ENCODE measurements at places on chromosomes 5 and 9.

- no peak for DNase-seq
Measured at GRCh38 chr9:22215521-22215920, 206.4 kb upstream of the CDKN2B start.

GRCh38 chr9:76730801-76731200 is 33.4 kb upstream of the PCA3 start:
- DNase-seq = no peak

GRCh38 chr9:130680836-130681768 is 12.5 kb upstream of the EXOSC2 start:
- peak; percentile 86 for DNase-seq

DNA sequence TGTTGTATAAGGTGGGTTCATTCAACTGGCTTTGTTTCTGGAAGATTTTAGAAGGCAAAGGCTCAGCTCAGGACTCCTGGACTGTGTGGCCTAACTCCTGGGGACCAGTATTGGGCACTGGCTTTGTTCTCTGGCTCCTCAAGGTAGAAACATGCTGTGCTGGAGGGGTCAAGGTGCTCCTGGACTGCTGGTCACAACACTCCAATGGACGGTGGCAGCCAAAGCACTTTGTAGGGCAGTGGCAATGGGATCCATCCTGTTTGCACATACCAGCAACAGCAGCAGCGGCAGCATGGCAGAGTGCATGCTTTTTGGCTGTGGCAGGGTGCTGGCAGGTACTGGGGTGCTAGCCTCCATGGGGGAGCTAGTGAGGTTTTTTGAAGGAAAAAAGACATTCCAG is 65.3 kb downstream of the SLCO6A1 start:
- no peak for DNase-seq

DNA sequence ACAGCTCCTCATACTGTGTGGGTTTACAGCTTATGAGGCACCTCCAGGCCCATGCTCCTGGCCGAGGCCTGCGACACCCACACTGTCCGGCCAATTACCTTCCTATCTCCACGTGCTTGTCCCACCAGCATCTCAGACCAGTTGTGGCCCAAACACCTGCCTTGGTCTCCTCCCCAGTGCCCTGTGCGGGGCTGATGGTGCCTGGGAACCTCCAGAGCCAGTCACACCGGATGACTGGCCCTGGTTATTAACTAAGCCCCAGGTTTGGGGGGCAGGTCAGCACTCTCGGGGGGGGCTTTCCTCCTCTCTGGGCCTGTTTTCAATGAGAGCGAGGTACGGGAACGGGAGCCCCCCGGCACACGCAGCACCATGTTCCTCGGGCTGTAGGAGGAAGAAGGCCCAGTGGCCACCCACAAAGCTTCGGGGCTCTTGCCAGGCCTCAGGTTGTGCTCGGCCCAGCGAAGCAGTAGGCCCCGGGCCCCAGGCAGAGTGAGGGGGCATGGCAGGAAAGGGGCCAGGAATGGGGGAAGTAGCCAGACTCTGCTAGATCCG is 76.0 kb upstream of the PHYKPL start:
- no peak for DNase-seq

DNA sequence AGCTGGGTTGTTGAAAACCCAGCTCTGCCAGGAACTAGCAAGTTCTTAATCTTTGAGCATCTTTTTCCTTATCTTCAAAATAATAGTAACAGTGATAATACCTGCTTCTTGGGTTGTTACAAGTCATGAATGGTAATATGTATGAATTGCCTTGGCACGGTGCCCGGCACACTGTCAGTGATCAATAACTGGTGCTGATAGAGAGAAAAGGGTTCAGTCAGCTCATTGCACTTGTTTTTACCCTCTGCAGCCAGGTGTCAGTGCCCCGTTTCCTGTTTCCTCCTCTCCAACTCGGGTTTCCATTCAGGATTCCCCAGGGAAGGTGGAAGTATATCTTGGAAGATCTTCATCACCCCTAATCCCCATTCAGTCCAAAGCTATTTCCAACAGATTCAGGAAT is 15.8 kb upstream of the NIPAL4 start:
- DNase-seq = no peak

DNA sequence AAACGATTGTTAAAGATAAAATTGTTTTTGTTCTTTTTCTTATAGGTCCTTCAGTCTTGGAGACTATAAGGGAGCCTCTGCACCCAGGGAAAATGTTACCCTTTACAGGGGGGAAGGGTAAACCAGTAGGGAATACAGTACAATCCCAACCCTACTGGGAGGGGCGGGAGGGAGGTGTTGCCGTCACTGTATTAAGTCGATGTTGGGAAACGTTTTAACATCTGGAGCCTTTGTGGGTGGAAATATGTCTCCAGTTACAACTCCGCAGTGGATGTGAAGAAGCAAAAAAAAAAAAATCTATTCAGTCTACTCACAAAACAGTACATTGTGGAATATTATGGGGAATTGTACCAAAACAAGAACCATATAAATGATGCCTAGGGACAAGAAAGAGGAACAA is 47.2 kb upstream of the FCHO2 start:
- no peak for DNase-seq

- DNase-seq = no peak
Measured at GRCh38 chr5:116358911-116359418, 215.7 kb downstream of the SEMA6A start.

DNA sequence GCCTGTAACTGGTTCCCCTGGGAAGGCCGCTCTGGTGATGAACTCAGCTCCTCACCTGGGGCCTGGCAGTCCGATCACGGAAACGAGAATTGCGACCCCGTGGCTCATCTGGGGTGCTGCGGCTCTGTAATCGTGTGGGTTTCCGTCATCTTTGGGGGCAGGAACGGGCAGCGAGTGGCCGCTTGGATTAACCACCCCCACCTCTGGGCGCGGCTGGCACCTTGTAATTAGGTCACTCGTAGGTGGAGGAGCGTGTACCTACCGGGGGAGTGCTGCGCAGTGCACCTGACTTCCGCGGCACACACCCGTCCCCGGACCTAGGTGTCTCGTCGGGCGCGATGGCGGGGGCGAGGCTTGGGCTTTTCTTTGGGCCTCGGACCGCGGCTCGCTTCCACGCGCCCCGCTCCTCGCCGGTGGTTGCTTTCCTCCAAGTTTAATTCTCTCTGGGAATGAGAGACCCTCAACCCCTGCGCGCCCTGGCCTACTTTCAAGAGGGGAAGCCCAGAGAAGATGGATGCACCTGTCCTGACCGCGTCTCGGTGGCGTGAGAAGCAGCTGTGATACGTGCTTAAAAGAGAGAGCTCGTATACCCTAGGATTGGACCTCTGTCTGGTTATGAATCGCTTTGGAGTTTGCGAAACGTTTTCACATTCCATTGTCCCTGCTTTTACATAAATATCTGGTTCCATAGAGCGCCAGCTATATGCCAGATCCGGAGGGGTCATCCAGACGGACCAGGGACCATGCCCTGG is 744 bp upstream of the PPP2CA start:
- DNase-seq = no peak

DNA sequence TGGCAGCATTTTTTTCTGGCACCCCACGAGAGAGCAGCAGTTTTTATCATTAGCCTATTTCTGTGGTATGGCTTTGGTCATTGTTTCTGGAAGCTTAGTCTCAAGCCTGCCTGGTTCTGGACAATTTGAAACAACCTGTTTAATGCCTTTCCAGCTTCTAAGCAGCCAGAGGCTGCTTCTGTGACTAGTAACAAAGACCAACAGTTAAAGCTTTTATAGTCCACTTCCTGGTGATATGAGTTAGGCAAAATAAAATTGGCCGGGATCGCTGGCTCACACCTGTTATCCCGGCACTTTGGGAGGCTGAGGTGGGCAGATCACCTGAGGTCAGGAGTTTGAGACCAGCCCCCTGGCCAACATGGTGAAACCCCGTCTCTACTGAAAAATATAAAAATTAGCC is 24.0 kb downstream of the LYRM7 start:
- no peak for DNase-seq

GRCh38 chr5:139861021-139861888 is 65.6 kb downstream of the PSD2 start:
- DNase-seq = no peak

DNA sequence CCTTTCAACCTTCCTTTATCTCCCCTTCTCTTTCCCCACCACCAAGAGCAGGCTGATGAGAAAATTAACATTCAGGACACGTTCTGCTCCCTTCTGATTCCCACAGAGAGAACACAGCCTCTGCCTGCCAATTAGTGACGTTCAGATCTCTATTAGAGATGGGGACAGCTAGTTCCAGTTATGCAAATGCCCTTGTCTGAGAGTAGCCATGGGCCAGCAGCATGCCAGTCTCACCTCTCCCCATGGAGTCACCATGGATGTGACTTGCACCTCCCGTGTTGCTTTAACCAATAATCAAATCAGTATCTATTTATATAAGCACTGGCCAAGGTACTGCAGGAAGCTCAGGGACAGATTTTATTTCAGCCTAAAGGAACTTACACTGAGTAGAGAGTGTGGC is 61.3 kb downstream of the KCNIP1 start:
- DNase-seq = no peak

DNA sequence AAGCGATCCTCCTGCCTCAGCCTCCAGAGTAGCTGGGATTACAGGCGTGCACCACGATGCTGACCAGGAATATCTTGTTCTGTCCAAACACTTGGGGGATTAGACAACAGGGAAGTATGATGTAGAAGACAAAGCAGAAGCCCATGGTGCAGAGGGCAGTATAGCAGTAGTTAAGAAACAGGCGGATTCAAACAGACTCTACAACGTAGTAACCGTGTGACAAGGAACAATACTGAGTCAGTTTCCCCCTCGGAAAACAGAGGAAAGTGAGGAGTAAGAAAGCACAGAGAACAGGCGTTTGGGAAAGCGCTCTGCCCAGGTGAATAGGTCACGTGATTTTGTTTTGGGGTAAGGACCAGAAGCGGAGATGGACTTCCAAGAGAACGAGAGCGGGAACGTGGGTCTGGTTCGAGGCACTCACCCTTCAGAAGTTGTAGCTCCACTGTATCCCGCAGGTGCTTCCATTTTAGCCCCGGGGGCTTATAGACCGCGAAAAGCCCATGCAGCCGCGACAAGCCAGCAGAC is 306 bp downstream of the TRUB2 start:
- no peak for DNase-seq

- DNase-seq = no peak
Measured at GRCh38 chr9:21558615-21559401, 76.7 kb upstream of the IFNE start.

DNA sequence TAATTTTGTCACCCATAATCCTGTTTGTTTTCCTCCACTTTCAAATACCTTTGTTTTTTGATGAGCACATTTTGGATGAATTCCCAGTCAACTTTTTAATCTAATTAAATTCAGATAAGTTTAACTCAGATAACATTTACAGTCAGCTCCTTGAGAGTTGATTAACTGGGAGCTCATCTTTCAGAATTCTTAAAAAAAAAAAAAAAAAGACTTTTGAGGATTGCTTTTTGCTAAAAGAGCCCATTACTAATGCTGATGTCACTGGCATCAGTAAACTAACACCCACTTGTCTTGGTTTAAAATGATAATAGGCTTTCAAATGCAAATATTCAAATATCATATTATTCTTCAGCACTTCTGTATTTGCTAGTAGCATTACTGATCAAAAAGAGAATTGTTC is 47.1 kb upstream of the NFIB start:
- no peak for DNase-seq

GRCh38 chr9:78620303-78620702 is 323.4 kb downstream of the PSAT1 start:
- DNase-seq = no peak

DNA sequence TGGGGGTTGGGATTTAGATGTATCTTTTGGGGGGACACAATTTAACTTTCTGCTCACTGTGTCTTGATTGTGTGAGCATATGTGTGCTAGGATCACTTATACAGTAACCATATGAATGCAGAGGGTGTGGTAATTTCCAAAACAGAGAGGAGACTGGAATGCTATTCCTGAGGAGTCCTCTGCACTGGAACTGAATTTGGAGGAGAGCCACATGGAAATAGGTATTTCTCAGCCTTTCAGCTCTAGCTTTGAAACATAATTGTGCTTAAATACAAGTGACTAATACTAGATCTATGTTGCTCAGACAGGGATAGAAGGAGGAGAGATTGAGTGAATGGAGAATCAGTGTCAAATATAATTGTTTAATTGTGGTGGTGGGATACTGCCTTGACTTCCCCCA is 45.5 kb downstream of the FOCAD start:
- no peak for DNase-seq

- no peak for DNase-seq
Measured at GRCh38 chr5:76964060-76964459, 11.2 kb downstream of the CRHBP start.

- no peak for DNase-seq
Measured at GRCh38 chr5:73513996-73514395, 15.8 kb downstream of the BTF3 start.

GRCh38 chr5:174309131-174309795 is 263.8 kb downstream of the NSG2 start:
- no peak for DNase-seq

GRCh38 chr5:765948-766631 is 18.4 kb downstream of the ZDHHC11B start:
- no peak for DNase-seq

- no peak for DNase-seq
Measured at GRCh38 chr9:14071484-14071883, 242.5 kb downstream of the NFIB start.

DNA sequence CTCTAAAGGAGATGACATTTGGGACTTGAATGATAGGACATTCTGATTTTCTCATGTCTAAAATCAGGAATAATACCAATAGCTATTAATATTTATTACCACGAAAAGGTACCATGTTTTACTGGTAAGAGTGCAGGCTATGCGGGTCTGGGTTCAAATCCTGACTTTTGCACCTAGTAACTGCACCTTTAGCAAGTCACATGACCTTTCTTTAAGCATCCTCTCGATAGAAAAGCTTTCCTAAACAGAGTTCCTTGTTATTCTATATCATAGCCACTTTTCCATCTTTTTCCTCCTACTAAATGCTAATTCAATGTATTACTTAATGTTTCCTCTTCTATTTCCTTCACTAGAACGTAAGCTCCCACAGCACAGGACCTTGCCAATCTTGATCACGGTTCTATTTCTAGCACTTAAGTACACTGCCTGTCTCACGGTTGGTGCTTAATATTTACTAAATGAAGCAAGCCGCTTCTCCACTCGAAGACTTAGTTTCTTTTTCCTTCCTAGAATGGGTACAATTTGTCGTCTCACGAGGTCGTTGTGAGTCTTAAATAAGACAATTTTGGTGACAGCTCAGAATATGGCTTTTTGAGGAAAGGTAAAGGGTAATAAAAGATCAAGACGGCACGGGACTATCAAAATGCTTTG is 816 bp downstream of the RBM18 start:
- no peak for DNase-seq

GRCh38 chr5:96823900-96824380 is 16.2 kb upstream of the ERAP1 start:
- DNase-seq = no peak

DNA sequence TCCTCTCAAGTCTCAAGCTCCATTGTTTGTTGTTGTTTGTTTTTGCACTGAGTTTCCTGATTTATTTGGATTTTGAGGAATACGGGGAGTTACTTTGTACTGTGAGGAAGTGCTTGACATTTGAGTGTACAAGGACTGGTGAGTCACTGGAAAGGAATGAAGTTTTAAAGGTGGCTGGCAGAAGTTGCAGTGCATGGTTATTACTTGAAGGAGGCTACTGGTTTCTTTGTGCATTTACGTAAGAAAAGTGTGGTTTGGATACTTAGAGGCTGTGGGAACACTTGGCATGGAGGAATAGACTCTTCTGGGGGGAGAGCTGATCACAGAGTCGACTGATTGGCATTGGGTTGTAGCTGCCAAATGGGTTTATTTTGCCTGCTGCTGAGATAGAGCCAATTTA is 919.0 kb downstream of the TAF11L14 start:
- peak; percentile 44 for DNase-seq

Data from SW 1271 (cell line).